ENCODE measurements at places on chromosomes 16 and 17. TPM values are rescaled to one million over a fixed set of nuclear protein-coding genes. Genes with fewer than 3 reads are reported as not detected.

Gene SLC12A3
- 1.6 TPM for total RNA-seq

Gene RSKR
- total RNA-seq = 7.9 TPM

Gene TP53TG3B
- total RNA-seq = not detected

Gene ST6GALNAC2
- 20.8 TPM for total RNA-seq

Gene FOXF1
- not detected for total RNA-seq

Gene AP1G1
- total RNA-seq = 95.4 TPM
